ENCODE measurements at places on chromosomes 1 and 21.

DNA sequence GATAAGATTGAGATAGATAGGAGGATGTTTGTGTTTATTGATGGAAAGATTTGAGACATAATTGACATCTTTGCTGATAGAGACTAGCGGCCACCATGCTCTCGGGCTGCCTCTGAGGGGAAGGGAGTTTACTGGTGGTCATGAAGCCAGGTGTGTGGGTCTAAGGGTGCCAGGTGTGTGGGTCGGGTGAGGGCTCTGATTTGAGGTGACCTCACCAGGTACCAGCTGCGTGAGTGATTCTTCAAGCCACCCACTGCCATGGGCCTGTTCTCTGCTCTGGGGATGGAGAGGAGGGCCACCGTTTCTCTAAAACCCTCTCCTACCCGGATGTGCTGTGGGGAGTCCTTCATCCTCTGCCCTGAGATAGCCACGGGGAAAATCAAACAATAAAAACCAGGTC is 3.2 kb downstream of the UBASH3A start:
- DNase-seq: no peak

DNA sequence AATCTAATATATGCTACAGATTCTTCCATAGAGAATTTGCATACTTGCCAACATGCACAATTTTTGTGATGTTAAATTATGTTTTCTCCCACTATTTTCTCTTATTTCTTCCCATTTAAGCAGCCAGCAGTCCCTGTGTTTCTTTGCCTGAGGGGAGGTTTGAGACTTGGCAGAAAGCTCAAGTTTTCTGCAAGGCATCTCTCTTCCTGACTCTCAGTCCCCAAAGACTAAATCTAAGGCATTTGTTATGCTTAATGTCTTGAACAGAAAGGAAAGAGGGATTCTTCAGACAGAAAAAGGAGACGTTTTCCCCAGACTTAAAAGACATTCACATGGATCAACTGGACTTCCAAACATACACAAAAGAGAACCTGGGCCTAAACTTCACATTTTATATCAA is 354.4 kb downstream of the RYR2 start:
- no peak for DNase-seq

GRCh38 chr1:97010566-97011264 is 289.1 kb downstream of the PTBP2 start:
- DNase-seq: no peak

DNA sequence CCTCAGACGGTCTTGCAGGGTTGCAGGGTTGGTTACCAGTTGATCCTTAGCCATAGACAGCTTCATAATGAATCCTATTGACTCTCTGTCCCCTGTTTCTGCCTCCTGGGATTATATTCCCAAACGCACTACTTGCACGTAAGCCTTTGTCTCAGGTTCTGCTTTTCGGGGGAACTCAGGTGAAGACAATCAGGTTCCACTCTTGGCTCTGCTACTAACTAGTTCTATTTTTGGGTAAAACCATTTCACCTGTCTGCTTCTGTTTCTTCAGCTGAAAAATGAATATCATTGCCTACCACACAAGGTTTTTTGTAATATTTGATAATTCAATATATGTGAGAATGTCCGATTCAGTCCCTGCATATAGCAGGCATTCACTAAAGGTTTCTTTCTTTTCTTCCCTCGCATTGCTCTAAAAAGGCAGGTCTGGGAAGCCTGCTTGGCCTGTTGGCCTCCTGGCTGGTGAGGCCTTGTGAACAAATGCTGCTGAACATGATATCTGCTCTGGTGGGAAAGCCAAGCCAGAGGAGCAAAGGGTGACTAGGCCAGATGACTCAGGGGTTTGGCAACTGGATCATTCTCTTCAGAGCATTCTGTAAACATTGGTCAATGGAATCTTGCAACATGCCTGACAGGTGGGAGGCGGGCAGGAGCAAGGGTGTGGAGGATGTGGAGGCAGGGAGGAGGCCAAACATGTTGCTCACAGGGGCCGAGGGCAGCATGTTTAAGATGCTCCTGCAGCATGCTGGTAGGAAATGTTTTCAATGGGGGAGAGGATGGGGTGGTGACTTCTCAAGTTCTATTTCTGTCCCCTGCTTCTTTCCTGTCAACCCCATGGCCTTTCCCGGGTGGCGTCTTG is 23.8 kb downstream of the IER5 start:
- DNase-seq: no peak

GRCh38 chr1:112389689-112390088 is 6.3 kb upstream of the CTTNBP2NL start:
- DNase-seq: no peak

GRCh38 chr1:10673109-10673711 is 123.2 kb downstream of the CASZ1 start:
- no peak for DNase-seq

- no peak for DNase-seq
These were observed 6.5 kb upstream of the NPL start for GRCh38 chr1:182783068-182783467.

GRCh38 chr1:228842094-228842775 is 107.0 kb downstream of the RHOU start:
- DNase-seq: no peak

DNA sequence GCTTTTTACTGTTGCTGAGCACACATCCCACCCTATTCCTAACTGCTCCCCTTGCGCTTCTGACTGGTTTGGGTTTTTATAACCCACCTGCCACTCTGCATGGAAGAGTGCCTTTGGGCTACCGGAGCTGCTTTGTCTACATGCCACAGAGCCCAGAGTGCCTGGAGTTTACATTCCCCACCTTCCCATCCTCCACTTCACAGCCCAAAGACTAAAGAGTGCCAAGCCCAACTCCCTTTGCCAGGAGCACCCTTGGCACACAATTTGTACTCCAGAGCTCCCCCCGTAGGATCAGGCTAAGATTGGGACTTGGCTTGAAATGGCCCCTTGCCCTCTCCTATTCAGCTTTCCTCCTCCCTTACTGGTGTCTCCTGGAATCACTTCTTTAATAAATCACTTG is 63.3 kb downstream of the LHX9 start:
- no peak for DNase-seq

GRCh38 chr21:44364151-44365053 is 11.0 kb downstream of the TRPM2 start:
- no peak for DNase-seq

DNA sequence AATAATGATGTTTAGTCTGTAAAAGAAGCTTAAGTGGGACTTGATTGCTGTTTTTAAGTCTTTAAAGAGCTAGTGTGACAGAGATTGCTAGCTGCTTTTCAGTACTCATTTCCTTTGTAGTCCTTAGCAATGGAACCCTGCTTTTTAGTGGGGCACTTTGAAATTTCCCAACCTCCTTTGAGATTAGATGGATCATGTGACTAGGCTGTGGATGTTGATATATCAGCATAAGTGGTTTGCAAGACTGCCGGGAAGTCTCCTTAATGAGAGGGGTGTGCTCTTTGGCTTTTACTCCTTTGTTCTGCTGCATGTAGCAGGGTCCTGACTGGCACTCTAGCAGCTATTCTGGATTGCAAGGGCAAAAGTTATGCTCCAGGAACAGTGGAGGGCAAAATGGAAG is 11.2 kb upstream of the RCOR3 start:
- DNase-seq: no peak

GRCh38 chr1:165312591-165312990 is 43.9 kb downstream of the LMX1A start:
- DNase-seq: no peak

DNA sequence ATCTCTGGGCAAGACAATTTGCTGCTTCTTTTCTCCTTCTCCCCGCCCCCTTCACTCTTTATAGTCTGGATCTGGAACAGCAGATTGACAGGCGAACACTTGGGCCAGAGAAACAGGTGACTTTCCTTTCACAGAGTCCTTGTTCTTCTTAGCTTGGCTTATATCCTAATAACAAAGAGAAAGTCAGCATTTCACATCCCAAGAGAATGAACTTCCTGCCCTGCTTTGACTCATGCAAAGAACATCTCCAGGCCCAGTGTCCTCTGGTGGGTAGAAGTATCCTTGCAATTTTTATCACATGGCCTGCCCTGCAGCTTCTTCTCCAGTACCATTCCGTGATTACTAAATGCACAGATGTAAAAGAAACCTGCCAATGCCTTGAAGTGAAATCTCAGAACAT is 764.4 kb downstream of the ADGRL2 start:
- DNase-seq: no peak

GRCh38 chr1:33010932-33011731 is 25.6 kb downstream of the AK2 start:
- DNase-seq: no peak

DNA sequence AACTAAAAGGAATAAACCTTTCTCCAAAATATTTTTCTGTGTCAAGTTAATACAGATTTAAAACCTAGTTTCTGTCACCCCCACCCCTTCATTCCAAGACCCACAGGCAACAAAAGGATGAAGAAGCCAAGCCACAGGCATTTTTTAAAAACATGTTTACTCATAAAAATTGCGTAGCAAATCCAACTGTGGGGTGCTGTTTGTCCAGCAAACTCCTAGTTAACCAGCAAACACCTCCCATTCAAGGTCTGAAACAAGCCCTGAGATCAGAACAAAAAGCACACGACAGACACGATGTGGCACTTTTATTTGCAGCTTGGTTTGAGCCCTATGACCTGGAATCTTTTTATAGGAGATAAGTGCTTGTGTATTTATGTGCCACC is 149.9 kb upstream of the CAMK1G start:
- no peak for DNase-seq

- DNase-seq: no peak
These were observed 110.7 kb downstream of the SIPA1L2 start for GRCh38 chr1:232519186-232519585.

DNA sequence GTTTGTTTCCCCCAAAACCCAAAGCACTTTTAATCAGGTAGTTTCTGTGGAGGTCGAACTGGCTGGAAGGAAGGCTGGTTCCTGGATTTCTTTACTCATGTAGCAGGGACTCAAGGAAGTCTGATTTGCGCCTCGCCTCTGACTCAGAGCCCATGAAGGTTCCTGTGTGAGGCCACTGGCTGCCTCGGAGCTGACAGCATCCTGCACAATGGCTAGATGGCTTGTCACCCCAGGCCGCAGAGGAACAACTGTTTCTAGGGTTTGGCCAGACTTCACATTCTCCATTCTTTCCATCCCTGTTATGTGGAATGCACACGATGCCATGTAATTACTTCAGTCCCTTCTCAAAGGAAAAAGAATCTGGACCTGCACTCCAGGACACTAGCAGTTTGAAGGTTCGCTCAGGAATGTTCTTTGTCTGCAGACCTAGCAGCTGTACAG is 39.1 kb upstream of the PRSS38 start:
- no peak for DNase-seq

GRCh38 chr1:15261155-15262002 is 14.4 kb downstream of the FHAD1 start:
- no peak for DNase-seq

DNA sequence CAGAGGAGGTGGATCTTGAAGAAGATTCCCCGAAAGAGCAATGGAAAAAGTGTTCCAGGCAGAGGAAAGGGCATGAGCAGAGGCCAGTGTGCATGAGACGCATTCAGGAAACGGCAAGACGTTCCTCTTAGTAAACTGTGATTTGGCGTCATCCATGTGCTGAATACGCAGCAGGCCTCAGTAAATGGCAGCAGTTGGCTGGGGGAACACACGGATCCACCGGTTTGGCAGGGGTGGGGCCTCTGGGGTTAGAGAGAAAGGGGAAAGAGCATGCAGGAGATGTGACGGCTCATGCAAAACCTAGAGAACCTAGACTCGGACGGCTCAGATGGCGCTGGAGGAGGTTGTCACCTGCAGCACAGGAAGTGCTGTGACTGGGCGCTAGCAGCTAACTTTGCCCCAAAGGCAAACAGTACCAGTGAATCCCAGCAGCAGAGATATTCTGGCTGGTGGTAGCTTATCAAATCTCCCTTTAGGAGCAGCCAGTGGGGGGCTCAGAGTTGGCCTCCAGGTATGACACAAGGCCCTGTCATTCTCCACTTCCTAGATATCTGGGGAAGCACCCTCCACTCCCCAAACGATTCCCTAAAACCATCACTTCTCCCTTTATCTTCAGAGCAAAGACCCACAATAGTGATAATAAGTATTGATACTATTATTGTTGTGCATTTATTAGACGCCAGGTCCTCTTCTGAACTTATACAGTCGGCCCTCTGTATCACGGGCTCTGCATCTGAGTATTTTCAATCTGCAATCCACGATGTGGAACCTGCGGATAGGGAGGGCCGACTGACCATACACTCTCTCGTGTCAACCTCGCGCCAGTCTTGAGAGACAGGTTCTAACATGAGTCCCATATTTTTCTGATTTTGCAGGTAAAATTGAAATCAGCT is 7.6 kb downstream of the LAPTM5 start:
- DNase-seq: peak; percentile 57

GRCh38 chr1:56511364-56511763 is 68.0 kb downstream of the PLPP3 start:
- DNase-seq: no peak

DNA sequence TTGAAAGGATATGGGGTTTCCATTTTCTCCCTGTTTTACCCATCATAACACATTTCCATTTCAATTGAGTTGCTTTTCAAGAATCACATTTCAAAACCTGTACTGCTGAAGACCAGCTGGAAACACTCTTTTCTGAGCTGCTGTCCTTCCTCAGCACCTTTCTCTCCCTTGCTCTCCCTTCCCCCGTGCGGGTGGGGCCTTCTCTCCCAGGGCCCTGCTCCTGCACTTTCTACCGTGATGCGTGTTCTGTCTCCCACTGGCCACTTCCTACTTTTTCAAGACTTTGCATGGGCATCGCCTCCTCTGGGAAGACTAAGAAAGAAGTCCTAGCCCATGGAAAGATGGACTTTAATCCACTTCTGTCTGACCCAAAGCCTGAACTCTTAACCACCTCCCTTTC is 390.4 kb downstream of the PTPRU start:
- DNase-seq: no peak

DNA sequence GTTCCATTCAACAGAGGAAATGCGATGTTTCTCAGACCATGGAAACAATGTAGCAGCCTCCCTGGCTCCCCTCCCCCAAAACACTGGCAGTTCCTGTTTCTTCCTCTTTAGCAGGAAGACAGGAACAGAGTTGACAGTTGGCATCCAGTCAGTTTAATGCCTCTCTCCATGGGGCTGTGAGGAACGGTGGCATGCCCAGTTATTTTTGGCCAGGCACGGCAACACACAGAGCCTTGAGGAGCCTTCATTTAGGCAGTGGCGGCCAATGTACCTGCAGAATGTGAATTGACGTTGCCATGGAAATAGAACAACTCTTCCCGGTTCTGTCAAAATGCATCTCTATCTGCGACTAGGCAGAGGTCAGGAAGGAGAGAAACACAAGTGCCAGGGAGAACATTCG is 330.6 kb downstream of the DSCAM start:
- no peak for DNase-seq

DNA sequence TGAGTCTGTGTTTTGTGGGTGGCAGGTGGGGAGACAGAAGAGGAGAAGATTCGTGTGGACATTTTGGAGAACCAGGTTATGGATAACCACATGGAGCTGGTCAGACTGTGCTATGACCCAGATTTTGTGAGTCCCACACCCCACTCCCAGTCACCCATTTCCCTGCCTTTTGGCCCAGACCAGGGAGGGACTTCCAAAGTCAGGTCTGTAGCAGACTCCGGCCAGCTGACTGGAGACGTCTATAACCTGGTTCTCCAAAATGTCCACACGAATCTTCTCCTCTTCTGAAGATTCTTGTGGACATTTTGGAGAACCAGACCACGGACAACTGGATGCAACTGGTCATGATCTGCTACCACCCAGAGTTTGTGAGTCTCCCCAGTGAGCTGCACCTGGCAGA is 1.6 kb downstream of the GSTM5 start:
- no peak for DNase-seq

Data from activated CD4-positive, alpha-beta T cell treated with anti-CD3 and anti-CD28 coated beads for 4 hours (primary cell).